NCI-H2227 treated with DMSO at 0.1 percent for 48 hours (cell line): ENCODE measurements at places on chromosomes 7 and 10.

- no peak for DNase-seq
These were observed 874.2 kb downstream of the KCNMA1 start for GRCh38 chr10:76763376-76763775.

- no peak for DNase-seq
These were observed 9.8 kb downstream of the P4HA1 start for GRCh38 chr10:73086816-73087215.

- no peak for DNase-seq
These were observed 7.1 kb downstream of the CHST3 start for GRCh38 chr10:71971311-71971731.

GRCh38 chr10:118522791-118523498, 72.5 kb downstream of the PRLHR start:
- DNase-seq = no peak

GRCh38 chr10:58281092-58281752, 12.3 kb downstream of the CISD1 start:
- DNase-seq = no peak

- no peak for DNase-seq
These were observed 33.5 kb downstream of the COL13A1 start for GRCh38 chr10:69835233-69835632.

DNA sequence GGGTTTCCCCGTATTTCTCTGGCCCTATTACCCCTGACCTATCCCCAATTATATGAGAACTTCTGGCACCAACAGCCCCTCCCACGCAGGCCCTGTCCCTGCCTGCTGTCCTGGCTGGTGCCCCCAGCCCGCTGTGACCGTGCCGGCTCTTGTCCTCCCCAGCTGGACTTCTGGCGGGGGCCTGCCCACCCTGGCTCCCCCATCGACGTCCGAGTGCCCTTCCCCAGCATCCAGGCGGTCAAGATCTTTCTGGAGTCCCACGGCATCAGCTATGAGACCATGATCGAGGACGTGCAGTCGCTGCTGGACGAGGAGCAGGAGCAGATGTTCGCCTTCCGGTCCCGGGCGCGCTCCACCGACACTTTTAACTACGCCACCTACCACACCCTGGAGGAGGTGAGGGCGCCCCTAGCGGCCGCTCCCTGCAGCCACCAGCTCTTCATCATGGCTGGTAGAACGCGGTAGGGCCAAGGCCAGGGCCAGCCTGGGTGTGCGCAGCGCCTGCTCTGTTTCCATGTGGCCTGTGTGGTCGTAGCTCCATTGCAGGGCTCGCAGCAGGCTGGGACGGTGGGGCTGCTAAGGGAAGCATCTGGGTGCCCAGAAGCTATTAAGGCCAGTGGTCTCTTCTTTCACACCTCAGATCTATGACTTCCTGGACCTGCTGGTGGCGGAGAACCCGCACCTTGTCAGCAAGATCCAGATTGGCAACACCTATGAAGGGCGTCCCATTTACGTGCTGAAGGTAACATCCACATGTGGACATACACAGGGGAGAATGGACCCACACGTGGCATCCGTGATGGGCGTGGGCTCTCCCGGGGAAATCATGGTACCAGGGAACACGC, 1.4 kb downstream of the CPA1 start:
- DNase-seq = no peak

GRCh38 chr10:77084431-77085144, 553.0 kb downstream of the KCNMA1 start:
- DNase-seq = no peak

DNA sequence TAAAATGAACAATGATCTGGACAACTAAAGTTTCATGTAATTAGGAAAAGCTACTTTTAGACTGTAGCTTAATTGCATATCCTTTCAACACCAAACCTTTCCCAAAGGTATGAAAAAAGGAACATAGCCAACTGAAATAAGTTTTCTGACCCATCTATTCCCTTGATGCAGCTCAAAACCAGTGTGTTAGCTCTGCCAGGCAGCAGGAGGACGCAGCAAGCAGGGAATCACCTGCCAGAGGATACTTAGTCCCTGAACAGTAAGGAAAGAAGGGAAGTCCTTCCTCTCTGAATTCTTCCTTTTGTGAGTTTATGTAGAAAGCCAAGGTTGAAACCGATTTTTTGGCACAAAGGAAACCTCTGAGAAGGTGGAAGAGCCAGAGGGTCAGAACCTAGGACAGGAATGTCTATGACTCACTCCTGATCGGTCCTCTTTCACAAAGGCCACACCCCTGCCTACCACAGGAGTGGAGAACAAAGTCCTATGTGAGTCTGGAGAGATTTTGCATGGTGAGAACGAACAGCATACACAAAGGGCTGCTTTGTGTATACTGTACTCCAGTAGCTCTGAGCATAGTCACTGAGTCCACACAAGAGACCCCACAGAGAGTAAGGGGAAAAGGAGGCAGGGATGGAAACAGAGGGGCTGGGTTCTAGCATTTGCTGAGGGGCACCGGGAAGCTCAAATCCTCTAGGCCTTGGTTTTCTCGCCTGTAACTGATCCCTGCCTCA, 68.8 kb upstream of the GSDME start:
- DNase-seq = no peak

DNA sequence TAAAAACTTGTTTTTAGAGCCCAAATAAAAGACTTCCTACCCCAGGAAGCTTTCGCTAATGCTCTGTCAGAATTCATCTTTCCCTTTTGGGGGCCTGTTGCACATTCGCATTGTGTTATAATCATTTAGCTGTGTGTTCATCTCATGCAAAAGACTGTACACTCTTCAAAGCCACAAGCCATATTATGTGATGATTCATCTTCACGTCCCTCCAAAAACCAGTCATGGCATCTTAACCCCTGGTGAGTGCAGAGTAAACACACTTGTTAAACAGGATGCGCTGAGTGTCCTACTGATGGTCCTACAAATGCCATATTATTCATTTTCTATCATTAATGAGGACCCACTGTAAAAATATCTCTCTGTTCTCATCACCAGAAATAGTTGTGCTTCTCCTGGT, 235.4 kb downstream of the KIAA1217 start:
- no peak for DNase-seq

DNA sequence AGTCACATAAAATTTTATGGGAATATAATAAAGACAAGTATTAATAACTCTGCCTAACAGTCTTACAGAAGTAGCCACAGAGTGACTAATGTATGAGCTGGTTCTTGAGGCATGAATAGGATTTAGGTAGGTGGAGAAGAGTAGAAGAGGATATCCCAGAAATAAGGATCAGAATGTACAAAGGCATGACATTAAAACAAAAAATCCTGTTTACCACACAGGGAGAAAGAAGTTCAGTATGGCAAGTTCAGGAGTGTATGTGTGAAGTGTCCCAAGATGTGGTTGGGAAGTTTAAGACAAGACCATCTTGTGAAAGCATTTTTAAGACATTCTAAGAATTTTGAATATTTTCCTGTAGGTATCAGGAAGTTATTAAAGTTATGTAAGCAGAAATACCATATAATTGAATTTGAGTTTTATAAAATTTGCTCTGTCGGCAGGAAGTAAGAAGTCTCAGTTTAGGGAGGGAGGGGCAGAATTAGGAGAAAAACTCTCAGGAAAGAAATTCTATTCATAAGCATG, 64.7 kb upstream of the CAV2 start:
- DNase-seq = no peak

GRCh38 chr7:83301416-83301815, 138.7 kb upstream of the PCLO start:
- DNase-seq = no peak

GRCh38 chr7:80410081-80410480, 101.8 kb downstream of the GNAT3 start:
- no peak for DNase-seq

- no peak for DNase-seq
These were observed 35.5 kb downstream of the SCD start for GRCh38 chr10:100382553-100382952.

DNA sequence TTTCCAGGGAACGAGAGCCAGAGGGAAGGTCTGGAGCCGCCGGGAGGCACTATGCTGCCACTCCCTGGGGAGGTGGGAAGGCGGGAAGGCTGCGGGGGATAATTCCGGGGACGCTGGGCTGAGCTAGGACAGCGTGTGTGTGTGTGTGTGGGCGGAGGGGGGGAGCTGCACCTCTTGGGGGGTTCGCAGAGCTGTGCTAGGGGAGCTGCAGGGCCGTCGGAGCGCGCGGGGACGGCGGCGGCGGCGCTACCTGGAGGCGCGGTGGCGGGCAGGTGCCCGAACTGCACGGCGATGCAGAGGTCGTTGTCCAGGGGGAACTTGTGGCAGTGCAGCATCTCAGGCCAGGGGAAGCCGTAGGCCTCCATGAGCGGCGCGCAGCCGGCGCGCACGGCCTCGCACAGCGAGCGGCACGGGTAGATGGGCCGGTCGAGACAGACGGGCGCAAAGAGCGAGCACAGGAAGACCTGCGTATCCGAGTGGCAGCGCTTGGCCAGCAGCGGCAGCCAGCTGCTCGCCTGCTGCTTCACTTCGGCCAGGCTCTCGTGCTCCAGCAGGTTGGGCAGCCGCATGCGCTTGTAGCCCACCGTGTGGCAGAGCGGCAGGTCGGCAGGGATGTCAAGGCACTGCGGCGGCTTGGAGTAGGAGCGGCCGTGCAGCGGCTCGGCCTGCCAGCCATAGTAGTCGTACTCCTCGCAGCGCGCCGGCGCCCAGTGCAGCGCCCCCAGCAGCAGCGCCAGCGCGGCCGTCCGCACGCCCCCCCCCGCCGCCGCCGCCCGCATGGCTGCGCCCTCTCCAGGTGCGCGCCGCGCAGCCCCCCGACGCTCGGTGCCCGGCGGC, 526 bp downstream of the SFRP5 start:
- DNase-seq = peak; percentile 33

- no peak for DNase-seq
These were observed 38.4 kb downstream of the BAMBI start for GRCh38 chr10:28715757-28716156.

- DNase-seq = no peak
These were observed 376.8 kb downstream of the EXOC4 start for GRCh38 chr7:133629701-133630100.

DNA sequence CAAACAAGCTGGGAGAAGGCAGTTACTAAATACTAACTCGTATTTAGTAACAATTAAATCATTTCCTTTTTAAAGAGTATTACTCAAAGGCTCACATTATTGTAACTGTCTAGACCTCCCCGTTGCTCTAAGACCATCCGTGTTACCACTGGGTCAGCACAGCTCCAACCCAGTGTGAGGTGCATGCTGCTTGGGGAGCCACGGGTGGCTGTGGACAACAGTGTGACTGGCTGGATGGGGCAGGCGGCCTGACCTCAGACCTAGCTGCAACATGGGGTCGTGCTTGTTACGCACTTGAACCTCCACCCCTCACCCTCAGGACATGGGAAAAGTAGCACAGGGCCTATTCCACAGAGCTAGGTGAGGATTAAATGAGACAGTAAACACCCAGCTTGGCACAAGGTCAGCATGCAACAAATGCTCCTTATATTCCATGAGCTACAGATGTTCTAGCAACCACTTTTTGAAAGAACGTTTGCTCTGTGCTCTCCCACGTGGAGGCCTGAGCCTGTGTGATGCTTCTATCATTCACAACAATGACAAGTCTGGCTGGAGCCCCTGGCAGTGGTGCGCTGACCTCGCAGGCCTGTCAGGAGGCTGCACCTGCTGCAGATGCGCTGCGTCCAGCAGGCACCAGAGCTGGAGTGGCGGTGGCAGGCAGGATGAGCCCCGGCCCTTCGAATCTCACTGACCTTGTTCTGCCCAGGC, 135.7 kb downstream of the PKD1L1 start:
- no peak for DNase-seq
